ENCODE measurements at places on chromosomes 4 and X.

GRCh38 chr4:76298227-76298626 is 8.3 kb upstream of the STBD1 start:
- no peak for DNase-seq

GRCh38 chr4:65521666-65522065 is 148.6 kb downstream of the EPHA5 start:
- DNase-seq = no peak

DNA sequence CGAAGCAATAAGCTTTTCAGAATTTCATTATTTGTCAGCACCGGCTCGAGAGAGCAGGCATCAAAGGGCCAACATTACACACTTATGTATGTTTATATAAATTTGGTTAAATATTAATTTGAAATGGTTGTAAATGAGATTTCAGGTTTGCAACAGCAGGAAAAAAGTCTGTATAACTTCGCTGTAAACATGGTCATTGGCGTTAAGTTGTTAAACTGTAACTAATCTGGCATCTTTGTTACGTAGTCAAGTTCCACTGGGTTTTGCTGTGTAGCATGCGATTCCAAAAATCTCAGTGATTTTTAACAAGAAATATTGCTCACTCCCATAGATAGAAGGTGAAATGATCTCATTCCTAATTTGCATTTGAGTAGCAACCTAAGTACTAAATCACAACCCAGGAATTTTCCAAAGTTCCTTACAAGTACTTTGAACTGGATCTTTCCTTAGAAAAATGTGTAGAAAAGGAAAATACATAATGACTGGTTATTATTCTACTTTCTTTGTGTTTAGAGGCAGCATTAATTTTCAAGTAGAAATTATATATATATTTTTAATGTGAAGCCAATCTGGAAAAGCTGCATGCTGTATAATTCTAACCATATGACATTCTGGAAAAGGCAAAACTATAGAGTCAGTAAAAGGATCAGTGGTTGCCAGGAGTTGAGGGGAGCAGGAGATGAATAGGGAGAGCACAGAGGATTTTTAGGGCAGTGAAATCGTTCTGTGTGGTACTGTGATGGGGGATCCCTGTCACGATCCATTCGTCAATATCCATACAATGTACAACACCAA is 222.1 kb downstream of the CBR4 start:
- no peak for DNase-seq

DNA sequence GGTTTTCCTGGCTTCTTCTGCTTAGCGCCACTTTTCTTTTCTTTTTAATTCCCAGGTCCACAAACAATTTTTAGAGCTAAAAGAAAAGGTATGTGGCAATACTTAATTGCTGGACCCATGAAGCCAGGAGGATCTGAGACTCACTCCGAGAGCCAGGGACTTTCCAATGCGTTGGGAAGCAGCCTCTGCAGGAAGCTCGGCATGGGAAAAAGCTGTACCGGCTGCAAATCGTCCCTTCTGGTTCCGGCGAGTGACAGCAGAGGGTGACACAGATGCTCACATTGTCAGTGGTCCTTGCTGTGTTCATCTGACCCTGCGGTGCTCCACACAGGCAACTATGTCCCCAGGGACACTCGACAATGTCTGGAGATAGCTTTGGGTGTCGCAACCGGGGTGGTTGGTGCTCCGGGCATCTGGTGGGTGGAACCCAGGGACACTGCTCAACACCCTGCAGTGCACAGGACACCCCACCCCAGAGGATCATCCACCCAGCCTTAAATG is 164.0 kb downstream of the PRKX start:
- no peak for DNase-seq

DNA sequence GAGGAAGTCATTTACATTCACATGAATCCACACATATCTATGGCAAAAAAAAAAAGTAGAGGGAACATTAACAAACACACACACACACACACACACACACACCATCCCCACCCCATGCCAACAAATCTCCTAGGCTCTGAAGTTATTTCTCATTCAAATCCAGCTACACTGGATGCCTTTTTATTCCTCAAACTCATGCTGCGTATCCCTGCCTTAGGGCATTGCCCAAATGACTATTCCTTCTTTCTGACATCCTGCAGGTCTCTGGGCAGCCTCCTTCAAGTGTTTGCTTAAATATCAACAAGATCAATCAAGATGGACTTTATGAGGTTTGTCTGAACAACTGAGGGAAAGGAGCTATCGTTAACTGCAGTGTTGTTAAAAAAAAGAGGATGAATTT is 106.5 kb upstream of the FAM9A start:
- DNase-seq = no peak
